ENCODE measurements at places on chromosomes 13 and 19.

GRCh38 chr13:31057403-31058033 is 104.2 kb downstream of the HSPH1 start:
- no peak for DNase-seq
- H3K4me3 ChIP-seq = no peak overlapping the region
- peaks cover 2% of the 10 kb centered on the region for H3K36me3 ChIP-seq
- no peak overlapping the region for H3K27ac ChIP-seq
- peaks cover 2% of the 10 kb centered on the region for H3K4me1 ChIP-seq

DNA sequence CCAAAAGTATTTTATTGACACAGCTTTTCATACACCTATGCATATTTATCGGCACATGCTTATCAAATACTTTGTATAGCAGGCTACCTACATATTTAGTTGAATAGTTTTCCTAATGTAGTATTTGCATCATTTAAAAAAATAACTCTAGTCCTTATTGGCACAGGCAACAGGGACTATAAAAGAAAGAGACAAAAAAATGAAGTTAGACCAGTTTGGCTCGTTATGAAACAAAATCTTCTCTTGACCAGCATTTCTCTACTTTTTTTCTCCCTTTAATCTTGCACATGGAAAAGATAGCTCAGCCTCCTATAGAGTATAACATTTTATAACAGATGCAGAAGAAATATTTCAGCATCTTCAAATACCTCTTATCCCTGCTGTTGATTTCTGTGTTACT is 794.8 kb upstream of the MIR17HG start:
- H3K4me1 ChIP-seq = no peaks in the 10 kb centered on the region
- H3K27me3 ChIP-seq = no peaks in the 10 kb centered on the region
- H3K4me3 ChIP-seq = no peak overlapping the region

GRCh38 chr13:71399631-71400215 is 467.3 kb downstream of the DACH1 start:
- no peak for DNase-seq
- no peaks in the 10 kb centered on the region for H3K27me3 ChIP-seq
- no peak overlapping the region for H3K4me3 ChIP-seq
- no peaks in the 10 kb centered on the region for H3K36me3 ChIP-seq
- no peak overlapping the region for H3K27ac ChIP-seq

DNA sequence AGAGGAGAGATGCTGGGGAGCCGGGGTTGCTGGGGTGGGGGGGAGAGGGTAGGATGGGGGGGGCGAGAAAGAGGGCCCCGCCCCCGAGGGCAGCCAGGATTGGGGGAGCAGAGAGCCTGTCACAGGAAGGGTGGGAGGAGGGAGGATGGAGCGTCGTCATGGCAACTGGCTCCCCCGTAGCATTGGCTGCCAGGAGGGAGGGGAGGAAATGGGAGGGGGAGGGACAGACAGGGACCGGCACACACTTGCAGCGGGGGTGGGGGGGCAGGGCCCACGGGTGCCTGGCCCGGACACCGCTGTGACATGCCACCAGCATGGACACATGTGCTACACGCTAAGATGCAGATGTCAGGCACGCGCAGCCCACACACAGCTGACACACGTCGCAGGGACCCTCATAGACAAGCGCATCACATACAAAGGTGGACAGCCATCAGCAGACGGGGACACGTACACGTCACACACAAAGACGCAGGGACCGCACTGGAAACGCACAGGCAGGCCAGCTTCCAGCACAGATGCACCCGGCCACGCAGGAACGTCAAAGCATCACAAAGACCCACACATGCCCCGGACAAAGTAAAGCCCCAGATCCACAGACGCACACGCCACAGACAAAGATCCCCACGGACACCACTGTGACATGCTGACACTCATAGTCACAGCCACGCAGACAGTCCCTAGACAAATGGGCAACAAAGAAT is at the start of gene LMTK3:
TSS of gene LMTK3 (minus strand) at position 36 of the 704 bp plus-strand sequence. CDS start 259 bp downstream, outside the sequence.
- peak; percentile 90 for DNase-seq
- no peaks in the 10 kb centered on the region for H3K36me3 ChIP-seq
- H3K4me1 ChIP-seq = peaks cover 21% of the 10 kb centered on the region
- peak within 1 kb of the TSS; percentile 76 for H3K27ac ChIP-seq
- no peaks in the 10 kb centered on the region for H3K27me3 ChIP-seq
- H3K4me3 ChIP-seq = peak within 1 kb of the TSS; percentile 74

DNA sequence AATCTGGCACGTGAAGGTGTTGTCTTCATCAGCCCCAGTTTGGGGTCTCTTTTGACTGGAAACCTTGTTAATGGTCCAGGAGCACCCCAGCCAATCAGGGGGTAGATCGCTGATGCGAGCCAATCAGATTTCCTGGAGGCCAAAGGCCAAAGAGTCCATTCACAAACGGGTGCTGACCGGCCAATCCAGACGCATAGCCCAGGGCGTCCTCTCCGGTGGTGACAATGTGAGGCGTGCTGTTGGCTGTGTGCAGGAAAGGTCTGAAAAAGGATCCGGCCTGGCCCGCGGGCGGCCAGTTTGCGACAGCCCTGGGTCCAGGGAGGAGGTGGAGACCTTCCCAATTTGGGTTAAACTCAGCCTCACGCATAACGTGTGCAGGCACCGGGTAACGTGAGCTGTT is 3.1 kb downstream of the MAST3 start:
- H3K4me3 ChIP-seq = no peak overlapping the region
- no peaks in the 10 kb centered on the region for H3K27me3 ChIP-seq
- no peak for DNase-seq
- H3K36me3 ChIP-seq = no peaks in the 10 kb centered on the region
- H3K27ac ChIP-seq = no peak overlapping the region
- peaks cover 34% of the 10 kb centered on the region for H3K4me1 ChIP-seq

DNA sequence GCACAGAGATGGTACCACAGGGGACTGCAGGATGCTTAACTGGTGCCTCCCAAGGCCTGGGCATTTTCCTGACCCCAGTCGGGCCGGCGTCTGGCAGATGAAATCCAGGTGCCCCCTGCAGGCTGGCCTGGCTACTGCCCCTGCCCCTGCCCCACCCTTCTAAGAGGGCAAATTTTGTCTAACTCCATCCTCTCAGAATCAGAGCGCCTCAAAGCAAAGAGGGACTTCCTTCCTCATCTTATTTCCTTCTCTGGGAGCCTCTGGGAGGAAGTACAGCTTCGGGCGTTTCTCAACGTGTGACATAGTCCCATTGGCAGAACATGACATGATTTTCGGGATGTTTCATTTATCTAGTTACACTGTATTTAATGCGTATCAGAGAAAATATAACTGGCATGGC is 2.7 kb downstream of the PRKACA start:
- H3K36me3 ChIP-seq = no peaks in the 10 kb centered on the region
- peak; percentile 70 for DNase-seq
- peaks cover 47% of the 10 kb centered on the region for H3K4me1 ChIP-seq

- DNase-seq = peak; percentile 78
- H3K36me3 ChIP-seq = peaks cover 11% of the 10 kb centered on the region
- no peaks in the 10 kb centered on the region for H3K27me3 ChIP-seq
- H3K4me3 ChIP-seq = peak overlapping the region; percentile 86
Measured at GRCh38 chr19:11963566-11964355, 1.1 kb upstream of the ZNF763 start.

GRCh38 chr13:75443356-75443958 is 38.5 kb downstream of the TBC1D4 start:
- H3K36me3 ChIP-seq = no peaks in the 10 kb centered on the region
- no peak overlapping the region for H3K27ac ChIP-seq
- H3K27me3 ChIP-seq = peaks cover 13% of the 10 kb centered on the region

- H3K27ac ChIP-seq = no peak overlapping the region
- H3K4me3 ChIP-seq = no peak overlapping the region
- H3K27me3 ChIP-seq = no peaks in the 10 kb centered on the region
- no peaks in the 10 kb centered on the region for H3K4me1 ChIP-seq
Measured at GRCh38 chr13:76014406-76015318, 378.5 kb downstream of the LMO7 start.

DNA sequence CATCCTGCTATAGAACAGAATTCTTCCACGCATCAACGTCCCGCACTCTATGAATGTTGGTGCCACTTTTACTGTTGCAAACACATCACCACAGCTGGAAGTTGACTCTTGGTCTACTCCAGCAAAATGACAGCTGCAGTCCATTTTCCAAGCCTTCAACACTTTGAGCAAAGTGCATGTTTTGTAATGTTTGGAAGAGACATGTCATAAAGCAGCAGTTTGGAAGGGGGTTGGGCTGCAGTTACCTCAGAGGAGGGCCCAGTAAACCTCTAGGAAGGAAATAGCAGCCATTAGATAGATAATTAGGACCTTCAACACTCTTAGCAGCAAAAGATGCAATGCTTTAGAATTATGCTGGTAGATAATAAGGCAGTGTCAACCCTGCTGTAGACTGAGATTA is 323.6 kb downstream of the TDRD3 start:
- H3K27ac ChIP-seq = no peak overlapping the region
- DNase-seq = no peak
- H3K4me1 ChIP-seq = no peaks in the 10 kb centered on the region
- no peaks in the 10 kb centered on the region for H3K36me3 ChIP-seq
- H3K4me3 ChIP-seq = no peak overlapping the region

DNA sequence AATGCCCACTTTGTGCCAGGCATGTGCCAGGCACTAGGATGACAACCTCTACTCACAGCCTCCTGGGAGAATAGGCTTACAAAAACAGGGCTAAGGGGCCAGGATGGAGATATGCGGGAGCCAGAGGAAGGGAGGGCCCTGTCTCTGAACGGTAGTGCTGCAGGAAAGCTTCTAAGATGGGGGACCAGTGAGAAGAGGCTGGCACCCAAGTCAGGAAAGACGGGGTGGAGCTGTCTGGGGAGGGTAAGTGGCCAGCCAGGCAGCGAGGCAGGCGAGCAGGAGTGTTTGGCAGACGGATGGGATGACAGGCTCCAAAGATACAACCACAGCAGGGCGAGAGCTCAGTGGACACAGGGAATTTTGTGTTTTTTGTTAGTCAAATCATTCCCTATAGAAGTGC is 44.7 kb upstream of the GPI start:
- no peak for DNase-seq
- no peaks in the 10 kb centered on the region for H3K36me3 ChIP-seq
- H3K27me3 ChIP-seq = no peaks in the 10 kb centered on the region
- H3K4me1 ChIP-seq = peaks cover 10% of the 10 kb centered on the region

GRCh38 chr13:39786091-39786490 is 130.6 kb downstream of the COG6 start:
- H3K4me3 ChIP-seq = no peak overlapping the region
- H3K27ac ChIP-seq = no peak overlapping the region
- H3K4me1 ChIP-seq = peaks cover 5% of the 10 kb centered on the region
- H3K27me3 ChIP-seq = no peaks in the 10 kb centered on the region
- H3K36me3 ChIP-seq = peaks cover 2% of the 10 kb centered on the region

- no peaks in the 10 kb centered on the region for H3K4me1 ChIP-seq
- H3K36me3 ChIP-seq = no peaks in the 10 kb centered on the region
- H3K27me3 ChIP-seq = no peaks in the 10 kb centered on the region
- H3K27ac ChIP-seq = no peak overlapping the region
- H3K4me3 ChIP-seq = no peak overlapping the region
Measured at GRCh38 chr13:94896238-94896637, 183.9 kb upstream of the SOX21 start.

GRCh38 chr13:111390522-111391270 is 70.3 kb downstream of the TEX29 start:
- no peaks in the 10 kb centered on the region for H3K36me3 ChIP-seq
- no peak overlapping the region for H3K27ac ChIP-seq
- H3K4me3 ChIP-seq = no peak overlapping the region
- peaks cover 2% of the 10 kb centered on the region for H3K4me1 ChIP-seq
- H3K27me3 ChIP-seq = no peaks in the 10 kb centered on the region

GRCh38 chr19:19956434-19957075 is 55.8 kb downstream of the ZNF93 start:
- H3K27me3 ChIP-seq = no peaks in the 10 kb centered on the region
- DNase-seq = no peak
- peaks cover 3% of the 10 kb centered on the region for H3K36me3 ChIP-seq
- no peaks in the 10 kb centered on the region for H3K4me1 ChIP-seq
- H3K27ac ChIP-seq = no peak overlapping the region

DNA sequence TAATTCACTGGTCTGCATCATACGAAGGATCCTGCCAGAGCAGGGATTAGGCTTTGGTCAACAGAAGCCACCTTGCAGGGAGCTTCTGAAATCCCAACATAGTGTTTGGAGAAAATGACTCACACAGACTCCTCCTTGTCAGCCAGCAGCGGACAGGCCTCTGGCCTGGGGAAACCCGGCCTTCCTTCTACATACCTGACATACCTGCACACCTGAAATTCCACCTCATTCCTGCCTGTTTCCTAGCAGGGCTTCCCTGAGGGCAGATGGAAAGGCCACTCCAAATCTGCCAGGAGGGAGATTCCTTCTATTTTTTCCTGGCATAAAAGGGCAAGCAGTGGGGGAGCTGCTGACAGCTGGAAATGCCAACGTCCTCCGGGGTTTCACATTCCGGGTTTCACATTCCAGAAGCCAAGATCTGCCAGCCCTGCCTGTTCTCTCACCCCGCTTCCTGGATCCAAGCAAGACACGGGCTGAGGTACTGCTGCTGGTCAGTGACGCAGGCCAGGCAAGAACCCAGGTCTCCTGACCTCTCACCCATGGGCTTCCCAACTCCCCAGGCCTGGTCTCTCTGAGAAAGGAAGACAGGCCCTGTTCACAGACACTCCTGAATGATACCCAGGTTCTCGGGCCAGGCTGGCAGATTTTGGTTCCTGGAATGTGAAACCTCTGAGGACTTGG is 18.2 kb upstream of the IGFL1 start:
- H3K27ac ChIP-seq = no peak overlapping the region
- no peaks in the 10 kb centered on the region for H3K4me1 ChIP-seq
- H3K27me3 ChIP-seq = peaks cover 46% of the 10 kb centered on the region

DNA sequence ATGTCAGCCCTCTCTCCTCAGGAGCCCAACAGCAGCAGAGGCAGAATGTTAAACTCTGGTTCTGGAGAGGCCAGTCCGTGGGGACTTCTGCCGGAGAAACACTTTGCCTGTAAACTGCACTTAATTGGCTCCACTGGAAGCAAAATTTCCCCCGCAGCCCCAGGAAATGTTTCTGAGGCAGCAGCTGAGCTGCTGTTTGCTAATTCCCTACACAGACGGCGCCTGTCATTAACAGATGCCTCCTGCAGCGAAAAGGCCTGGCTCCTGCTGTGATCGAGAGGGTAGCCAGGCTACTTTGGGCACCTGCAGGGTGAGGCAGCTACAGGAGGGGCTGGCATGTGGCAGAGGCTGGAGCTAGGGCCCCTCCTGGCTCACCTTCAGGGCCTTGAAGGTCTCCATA is 5.2 kb upstream of the TM6SF2 start:
- H3K4me1 ChIP-seq = no peaks in the 10 kb centered on the region
- H3K27ac ChIP-seq = no peak overlapping the region
- no peak overlapping the region for H3K4me3 ChIP-seq
- no peak for DNase-seq
- H3K27me3 ChIP-seq = peaks cover 10% of the 10 kb centered on the region
- H3K36me3 ChIP-seq = peaks cover 4% of the 10 kb centered on the region

DNA sequence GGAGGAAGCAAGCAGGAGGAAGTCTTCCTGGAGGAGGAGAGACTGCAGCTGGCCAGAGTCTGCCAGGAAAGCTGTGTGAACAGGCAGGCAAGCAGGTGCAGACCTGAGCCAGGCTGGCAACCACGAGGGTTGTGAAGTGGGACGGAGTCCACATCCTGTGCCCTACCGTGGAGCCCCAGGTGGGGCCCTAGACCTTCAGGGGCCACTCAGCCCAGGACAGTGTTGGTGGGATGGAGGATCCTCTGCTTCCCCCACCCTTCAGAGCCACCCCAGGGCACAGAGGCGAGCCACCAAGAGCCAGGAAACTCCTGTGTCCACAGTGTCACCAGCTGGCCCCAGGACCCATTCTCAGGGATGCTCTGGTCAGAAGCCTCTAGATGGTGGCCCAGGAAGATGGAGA is 8.4 kb upstream of the VSTM2B start:
- H3K36me3 ChIP-seq = no peaks in the 10 kb centered on the region
- no peak overlapping the region for H3K4me3 ChIP-seq
- no peak overlapping the region for H3K27ac ChIP-seq
- DNase-seq = no peak
- H3K27me3 ChIP-seq = peaks cover 17% of the 10 kb centered on the region
